ENCODE measurements at places on chromosomes 3 and 15. TPM values are rescaled to one million over a fixed set of nuclear protein-coding genes. Genes with fewer than 3 reads are reported as not detected.
A peak's percentile ranks its signal among the peaks of the same experiment; 100 is the strongest.

- no peak overlapping the region for H3K27ac ChIP-seq
- H3K36me3 ChIP-seq: no peaks in the 10 kb centered on the region
- no peak overlapping the region for H3K4me3 ChIP-seq
- no peaks in the 10 kb centered on the region for H3K4me1 ChIP-seq
- no peak for DNase-seq
- H3K27me3 ChIP-seq: peaks cover 41% of the 10 kb centered on the region
Measured at GRCh38 chr15:94844538-94845389, 613.4 kb downstream of the MCTP2 start.

- H3K4me1 ChIP-seq: peaks cover 63% of the 10 kb centered on the region
- H3K27me3 ChIP-seq: no peaks in the 10 kb centered on the region
- H3K4me3 ChIP-seq: peak overlapping the region; percentile 93
- peak overlapping the region; percentile 85 for H3K27ac ChIP-seq
- peaks cover 28% of the 10 kb centered on the region for H3K36me3 ChIP-seq
- DNase-seq: peak; percentile 66
Measured at GRCh38 chr3:129118745-129119144, 2.9 kb downstream of the RAB43 start.

ITIH1 gene
- total RNA-seq: not detected

DNA sequence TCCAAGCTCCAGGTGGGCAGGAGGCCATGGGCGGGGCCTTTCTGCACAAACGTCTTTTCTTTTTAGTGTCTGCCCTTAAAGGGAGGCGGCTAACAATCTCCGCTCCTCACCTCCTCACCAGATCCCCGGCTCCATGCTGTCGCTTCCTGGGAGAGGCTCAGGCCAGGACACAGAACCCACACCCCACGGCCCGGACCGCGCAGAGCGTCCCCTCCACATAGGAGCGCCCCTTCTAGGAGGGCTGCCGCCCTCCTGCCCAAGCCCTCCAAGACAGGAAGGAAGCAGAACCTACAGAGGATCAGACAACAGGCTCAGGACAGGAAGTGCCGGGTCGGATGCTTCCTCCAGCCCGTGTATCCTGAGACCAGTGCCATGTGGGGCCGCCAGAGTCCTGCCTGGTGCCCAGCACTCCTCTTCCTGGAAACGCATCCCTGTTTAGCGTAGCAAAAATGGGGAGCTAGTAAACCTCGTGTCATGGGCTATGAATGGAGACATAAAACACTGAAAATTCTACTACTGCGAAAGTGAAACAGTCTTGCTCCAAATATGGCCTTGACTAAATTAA is 83.2 kb upstream of the ATP10A start:
- H3K27me3 ChIP-seq: no peaks in the 10 kb centered on the region
- H3K36me3 ChIP-seq: no peaks in the 10 kb centered on the region
- H3K4me3 ChIP-seq: no peak overlapping the region
- H3K27ac ChIP-seq: no peak overlapping the region

C15orf61 gene
- total RNA-seq: 5.3 TPM

DNA sequence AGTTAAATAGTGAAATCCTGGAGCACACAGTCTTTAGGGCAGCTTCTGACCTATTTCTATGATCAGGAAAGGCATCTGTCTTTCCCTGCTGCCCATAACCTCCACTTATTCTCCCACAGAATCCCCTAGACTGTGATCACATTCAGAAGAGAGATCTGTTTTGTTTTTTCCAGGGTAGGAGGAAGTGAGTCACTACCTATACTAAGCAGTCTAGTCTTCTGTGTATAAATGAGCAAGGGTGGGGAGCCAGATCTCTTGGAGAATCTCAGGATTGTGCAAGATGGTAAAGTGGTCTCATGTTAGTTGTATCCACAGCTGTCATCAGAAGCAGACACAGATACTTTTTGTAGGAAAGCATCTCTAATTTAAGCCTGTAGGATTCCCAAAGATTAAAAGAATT is 11.8 kb upstream of the FBXO22 start:
- peak overlapping the region; percentile 78 for H3K27ac ChIP-seq
- no peak overlapping the region for H3K4me3 ChIP-seq
- H3K36me3 ChIP-seq: peaks cover 5% of the 10 kb centered on the region
- DNase-seq: no peak

DNA sequence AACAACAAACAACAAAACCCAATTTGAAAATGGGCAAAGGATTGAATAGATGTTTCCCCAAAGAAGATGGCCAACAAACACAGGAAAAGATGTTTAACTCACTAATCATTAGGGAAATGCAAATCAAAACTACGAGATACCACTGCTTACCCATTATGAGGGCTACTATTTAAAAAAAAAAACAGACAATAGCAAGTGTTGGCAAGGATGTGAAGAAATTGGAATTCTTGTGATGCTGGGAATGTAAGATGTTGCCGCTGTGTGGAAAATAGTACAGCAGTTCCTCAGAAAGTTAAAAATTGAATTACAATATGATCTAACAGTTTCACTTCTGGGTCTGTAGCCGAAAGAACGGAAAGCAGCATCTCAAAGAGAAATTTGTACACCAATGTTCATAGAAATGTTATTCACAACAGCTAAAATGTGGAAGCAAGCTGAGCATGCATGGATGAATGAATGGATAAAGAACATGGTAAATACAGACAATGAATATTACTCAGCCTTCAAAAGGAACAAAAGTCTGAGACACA is 121.9 kb downstream of the CHSY1 start:
- peaks cover 6% of the 10 kb centered on the region for H3K27me3 ChIP-seq
- DNase-seq: no peak
- no peaks in the 10 kb centered on the region for H3K36me3 ChIP-seq
- H3K4me1 ChIP-seq: peaks cover 47% of the 10 kb centered on the region
- no peak overlapping the region for H3K27ac ChIP-seq

MYZAP gene
- not detected for total RNA-seq

DNA sequence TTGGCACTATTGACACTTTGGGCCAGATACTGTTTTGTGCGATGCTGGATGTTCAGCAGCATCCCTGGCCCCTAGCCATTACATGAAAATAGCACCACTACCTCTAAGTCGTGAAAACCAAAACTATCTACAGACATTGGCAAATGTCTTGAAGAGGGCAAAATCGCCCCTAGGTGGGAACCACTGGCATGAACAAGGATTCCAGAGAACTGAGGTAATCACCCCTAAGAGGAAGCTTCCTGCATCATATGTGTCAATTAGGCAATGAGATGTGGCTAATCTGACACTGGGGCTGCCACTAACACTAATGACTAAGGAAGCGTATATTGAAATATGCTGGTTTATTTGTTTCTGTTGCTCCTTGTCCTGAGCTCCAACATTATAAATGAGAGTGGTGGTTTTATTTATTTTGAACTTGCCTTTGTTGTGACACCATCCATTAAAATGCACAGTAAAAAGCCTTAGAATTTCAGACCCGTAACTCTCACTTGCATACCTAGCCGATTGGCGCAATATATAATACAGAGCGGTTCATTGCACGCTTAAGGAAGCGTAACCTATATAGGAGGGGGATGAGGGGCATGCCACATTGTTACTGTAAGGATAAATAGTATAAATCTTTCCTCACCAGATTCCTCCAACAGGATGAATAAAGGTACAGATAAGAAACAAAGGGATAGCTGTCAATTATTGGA is 299.8 kb upstream of the CNTN4 start:
- H3K4me3 ChIP-seq: no peak overlapping the region
- no peak for DNase-seq
- no peak overlapping the region for H3K27ac ChIP-seq
- H3K4me1 ChIP-seq: no peaks in the 10 kb centered on the region
- no peaks in the 10 kb centered on the region for H3K27me3 ChIP-seq

GOLGA8S gene
- total RNA-seq: 0.29 TPM
